Mesenteric fat pad (tissue), 1 donor: ENCODE measurements at places on chromosomes 2 and 18. TPM values are rescaled to one million over a fixed set of nuclear protein-coding genes. Genes with fewer than 3 reads are reported as not detected.

DSG4 gene
- not detected for total RNA-seq

DDX1 gene
- total RNA-seq, result 90.9 TPM

CD8B2 gene
- total RNA-seq, result not detected

GKN1 gene
- not detected for total RNA-seq

RAB3GAP1 gene
- total RNA-seq, result 39.2 TPM

MC4R gene
- not detected for total RNA-seq

SPATA3 gene
- not detected for total RNA-seq

TDRD15 gene
- total RNA-seq, result 0.06 TPM

MARCO gene
- total RNA-seq, result 92.5 TPM

HDAC4 gene
- 44.9 TPM for total RNA-seq

GRCh38 chr2:173424886-173425285 is 70.2 kb downstream of the CDCA7 start:
- no peak for DNase-seq

GRCh38 chr18:36893227-36893626 is 64.3 kb downstream of the KIAA1328 start:
- DNase-seq, result no peak

DNA sequence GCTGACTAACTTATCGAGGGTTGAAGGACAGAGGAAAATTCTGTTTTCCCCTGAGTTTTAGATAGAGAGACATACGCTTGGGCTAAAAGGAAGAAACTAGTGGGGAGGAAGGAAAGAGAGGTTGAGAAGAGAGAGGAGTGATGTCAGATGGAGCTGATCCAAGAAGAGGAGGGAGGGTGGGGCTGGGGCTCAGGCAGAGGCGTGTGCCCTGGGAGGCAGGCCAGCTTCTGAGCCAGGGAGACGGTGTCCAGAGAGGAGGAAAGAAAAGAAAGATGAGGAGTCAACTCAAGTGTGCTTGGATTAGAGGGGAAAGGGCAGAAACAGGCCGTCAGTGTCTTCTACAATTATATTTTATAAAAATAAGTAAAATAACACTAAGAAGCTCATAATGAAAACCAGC is 56.2 kb downstream of the EMILIN2 start:
- peak; percentile 79 for DNase-seq

DNA sequence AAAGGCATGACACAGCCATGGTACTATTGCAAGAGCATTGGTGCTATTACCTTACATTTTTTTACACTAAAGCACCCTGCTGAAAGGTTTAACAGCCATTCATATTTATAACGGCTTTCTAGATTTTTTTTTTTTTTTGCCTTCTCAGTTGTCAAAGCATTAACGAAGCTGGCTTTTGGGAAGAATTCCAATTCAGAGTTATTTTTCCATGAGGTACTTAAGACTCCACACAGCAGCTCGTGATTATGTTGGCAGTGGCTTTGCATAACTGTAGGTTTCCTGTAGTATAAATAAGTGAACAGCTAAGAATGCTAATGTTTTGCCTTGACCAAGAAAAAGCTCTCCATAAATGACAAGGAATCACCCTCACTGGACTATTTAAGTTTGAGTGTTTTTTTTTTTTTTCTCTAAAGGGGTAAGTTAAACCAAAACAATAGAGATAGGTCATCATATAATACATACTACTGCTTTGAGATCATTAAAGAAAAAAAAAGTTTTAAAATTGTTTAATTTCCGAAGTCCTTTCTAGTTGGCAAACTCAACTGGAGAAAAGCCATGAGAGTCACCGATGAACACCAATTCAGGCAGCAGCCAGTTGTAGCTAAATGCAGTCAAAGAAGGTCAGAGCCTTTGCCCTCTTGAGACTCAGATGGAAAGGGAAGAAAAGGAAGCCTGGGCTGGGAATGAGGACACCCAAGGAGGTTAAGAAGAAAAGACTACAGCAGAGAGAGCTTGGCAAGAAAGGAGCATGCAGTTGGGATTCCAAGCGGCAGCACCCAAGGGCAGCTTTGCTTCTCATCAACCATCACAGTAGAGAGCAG is 187.4 kb upstream of the NCKAP5 start:
- DNase-seq, result no peak

DNA sequence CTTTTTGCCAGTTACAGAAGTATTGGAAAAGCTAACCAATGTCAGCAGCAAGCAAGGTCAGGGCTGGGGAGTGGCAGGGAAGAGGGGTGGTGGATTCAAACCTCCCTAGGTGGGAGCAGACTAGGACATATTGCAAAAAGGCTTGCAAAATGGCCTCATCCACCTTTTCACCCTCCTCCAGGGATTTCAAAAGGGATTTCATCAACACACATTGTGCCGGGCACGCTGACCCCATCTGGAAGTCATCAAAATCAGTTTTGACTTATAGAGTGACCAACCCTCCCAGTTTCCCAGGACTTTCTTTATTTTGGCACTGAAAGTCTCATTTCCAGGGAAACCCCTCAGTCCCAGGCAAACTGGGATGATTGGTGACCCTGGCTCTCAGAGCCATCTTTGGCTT is 94.7 kb downstream of the BIN1 start:
- no peak for DNase-seq

GRCh38 chr2:56784046-56784445 is 600.3 kb downstream of the CCDC85A start:
- no peak for DNase-seq

DNA sequence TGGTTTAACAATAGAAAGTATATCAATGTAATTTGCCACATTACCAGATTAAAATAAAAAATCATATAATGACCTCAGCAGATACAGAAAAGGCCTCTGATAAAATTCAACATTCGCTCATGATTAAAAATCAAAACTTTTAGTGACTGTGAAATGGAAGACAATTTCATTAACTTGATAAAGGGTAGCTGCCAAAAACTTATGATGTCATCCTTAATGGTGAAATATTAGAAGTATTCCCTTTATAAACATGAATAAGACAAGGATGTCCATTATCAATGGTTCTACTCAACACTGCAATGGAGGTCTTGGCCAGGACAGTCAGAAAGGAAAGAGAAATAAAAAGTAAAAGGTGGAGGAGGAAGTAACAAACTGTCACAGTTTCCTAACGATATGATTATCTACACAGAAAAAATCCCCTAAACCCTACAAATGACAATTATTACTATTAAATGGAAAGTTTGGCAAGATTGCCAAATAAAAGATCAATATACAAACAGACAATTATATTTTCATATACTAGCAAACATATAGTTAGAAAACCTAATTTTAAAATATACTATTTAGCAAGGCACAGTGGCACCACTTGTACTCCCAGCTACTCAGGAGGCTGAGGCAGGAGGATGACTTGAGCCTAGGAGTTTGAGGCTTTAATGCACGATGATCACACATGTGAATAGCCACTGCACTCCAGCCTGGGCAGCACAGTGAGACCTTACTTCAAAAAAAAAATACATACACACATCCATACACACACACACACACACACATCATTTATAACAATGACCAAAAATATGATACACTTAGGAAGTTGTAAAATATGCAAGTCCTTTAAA is 12.8 kb downstream of the METTL8 start:
- DNase-seq, result no peak

- peak; percentile 97 for DNase-seq
Observed at GRCh38 chr18:9708057-9708433, at the start of gene RAB31. Gene RAB31, plus strand, starts transcription at chr18:9708301. Its CDS starts 105 bp downstream, at chr18:9708406.

DNA sequence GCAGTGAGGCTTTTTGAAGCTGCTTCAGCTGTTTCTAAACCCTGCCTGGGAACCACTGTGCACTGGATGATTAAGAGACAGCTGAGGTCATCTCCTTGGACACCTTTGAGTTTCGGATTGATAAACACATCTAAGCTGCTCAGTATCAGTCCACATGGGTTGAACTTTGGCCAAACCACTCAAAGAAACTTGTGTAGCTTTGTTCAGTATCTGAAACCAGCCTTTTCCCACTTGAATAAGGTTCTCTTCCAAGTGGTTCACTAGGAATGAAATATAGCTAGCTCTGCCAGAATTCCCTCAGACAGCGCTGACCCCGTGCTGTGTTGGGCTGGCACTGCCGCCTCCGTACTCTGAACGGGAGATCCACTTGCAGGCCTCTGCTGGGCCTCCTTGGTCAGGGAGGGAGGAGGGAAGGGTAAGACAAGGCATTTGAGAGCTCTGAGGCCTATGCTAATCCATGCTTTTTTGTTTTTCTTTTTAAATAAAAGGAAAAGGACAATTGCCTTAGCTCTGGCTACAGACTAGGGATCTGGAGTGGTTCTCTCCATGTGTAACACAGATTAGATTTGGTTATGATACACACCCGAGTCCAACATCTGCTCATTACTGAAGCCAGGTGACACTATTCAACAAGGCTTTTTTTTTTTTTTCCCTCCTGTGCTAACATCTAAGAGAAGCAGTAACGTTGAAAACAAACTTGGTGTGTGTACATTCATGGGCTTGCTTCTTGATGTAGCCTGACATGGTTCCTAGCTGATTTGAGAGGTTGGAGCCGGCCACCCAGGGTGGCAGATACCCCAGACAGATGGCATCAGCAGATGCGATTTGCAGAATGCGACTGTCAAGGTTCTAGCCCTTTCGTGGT is 67.7 kb downstream of the NCK2 start:
- no peak for DNase-seq

- DNase-seq, result no peak
Observed at GRCh38 chr2:190853531-190854383, 26.9 kb upstream of the GLS start.

GRCh38 chr2:215799194-215799593 is 214.2 kb downstream of the MREG start:
- no peak for DNase-seq

DNA sequence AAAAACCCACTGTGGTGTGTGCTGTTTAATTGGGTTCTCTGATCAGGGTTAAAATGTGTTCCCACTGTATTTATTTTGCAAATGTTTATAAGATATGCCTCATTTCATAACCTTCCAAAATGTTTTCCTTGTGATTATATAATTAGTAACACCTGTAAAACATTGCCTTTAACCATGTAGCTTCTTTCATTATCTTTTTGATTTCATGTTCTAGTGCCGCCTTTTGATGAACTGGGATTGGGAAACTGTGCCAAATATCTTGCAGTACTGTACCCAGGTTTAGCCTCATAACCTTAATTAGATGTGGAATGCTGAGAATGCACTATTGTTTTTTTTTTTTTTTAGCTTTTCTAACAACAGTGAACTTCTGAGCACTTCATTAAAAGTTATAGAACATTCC is 96.9 kb downstream of the TANC1 start:
- no peak for DNase-seq

DNA sequence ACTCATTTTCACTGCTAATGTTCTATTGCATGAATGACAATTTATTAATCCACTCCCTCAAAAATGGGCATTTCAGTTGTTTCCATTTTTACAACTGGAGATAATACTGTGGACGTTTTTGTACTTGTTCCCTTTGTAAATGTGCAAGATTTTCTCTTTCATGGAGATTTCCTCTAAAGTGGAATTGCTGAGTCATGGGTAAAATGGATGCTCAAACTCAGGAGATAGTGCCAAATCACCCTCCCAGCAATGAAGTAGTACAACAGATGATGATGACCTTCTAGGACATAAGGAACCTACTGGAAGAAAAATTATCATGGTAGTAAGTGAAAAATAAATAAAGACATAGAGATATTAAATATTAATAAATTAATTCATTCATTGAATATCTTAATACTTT is 460.8 kb upstream of the CHST9 start:
- no peak for DNase-seq
